ENCODE measurements at places on chromosomes 1 and 21.

DNA sequence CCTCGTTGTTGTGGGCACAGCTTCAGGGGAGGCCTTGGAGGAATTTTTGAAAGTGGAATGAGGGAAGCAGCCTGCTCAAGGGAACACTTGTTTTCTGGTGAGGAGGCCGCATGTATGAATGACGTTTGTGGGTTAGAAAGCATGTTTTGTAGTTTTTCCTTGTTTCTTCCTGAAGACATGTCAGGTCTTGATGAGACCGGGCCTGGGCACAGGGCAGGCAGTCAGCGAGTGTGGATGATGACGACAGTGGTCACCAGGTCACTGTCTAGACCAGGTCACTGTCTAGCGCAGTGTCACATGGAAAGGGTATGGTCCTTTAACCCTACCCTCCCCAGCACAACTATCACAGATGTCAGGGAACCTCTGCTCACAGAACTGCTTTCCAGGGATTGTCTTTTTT, 7.3 kb downstream of the PSEN2 start:
- no peak for DNase-seq

- DNase-seq = no peak
Observed at GRCh38 chr1:160400223-160400645, at the start of gene VANGL2. Gene VANGL2 (plus strand): TSS chr1:160400564. CDS start chr1:160415838, 15,274 bp downstream.

GRCh38 chr1:110916669-110917306, 43.8 kb downstream of the CD53 start:
- DNase-seq = no peak

DNA sequence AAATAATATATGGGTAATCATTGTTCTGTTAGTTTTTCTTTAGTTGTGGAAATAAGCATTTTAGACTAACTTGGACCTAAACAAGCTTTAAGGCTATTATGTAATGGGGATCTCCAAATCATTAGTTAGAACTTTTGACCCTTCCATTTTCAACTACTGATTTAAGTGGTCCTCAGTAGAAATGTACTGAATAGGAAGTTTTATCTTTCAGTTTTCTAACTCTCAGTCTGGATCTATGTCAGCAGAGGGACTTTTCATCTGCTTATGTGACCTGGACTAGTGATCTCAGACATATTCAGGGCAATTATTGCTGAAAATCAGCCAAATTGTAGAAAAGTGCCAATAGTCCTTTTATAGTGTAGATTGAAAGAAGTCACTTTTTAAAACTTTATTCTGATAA, 56.0 kb downstream of the SASS6 start:
- DNase-seq = no peak

GRCh38 chr1:17575797-17576518, 36.5 kb downstream of the ARHGEF10L start:
- DNase-seq = no peak

GRCh38 chr1:54267815-54268761, 68.1 kb downstream of the MRPL37 start:
- DNase-seq = no peak

- DNase-seq = no peak
Observed at GRCh38 chr1:228356897-228357680, 49.5 kb downstream of the TRIM11 start.

- DNase-seq = no peak
Observed at GRCh38 chr1:36764798-36765197, 269.5 kb downstream of the GRIK3 start.

DNA sequence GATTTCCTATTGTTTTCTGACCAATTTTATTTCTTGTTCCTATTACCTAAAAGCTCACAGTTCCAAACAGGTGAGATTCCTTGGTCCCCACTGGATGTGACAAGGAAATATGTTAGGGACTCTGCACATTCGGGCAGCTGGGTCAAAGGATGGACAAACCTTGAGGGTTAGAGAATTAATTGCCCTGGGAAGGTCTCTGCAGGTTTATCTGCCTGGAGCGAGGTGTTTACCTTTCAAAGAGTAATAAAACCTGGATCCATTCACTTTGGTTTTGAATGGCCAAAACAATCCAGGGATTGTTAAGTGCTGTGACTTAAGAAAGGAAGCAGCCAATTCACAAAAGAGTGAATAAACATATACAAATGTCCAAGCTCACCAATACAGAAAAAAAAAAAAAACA, 33.6 kb upstream of the RAB4A start:
- no peak for DNase-seq

- no peak for DNase-seq
Observed at GRCh38 chr1:66931590-66931989, 6.8 kb downstream of the MIER1 start.

Data from activated T-helper 1 cell treated with anti-CD3 and anti-CD28 coated beads, Interleukin-2, amount 50 U/mL, for 16 hours (primary cell).